ENCODE measurements at places on chromosomes 1 and 21. TPM values are rescaled to one million over a fixed set of nuclear protein-coding genes. Genes with fewer than 3 reads are reported as not detected.

DNA sequence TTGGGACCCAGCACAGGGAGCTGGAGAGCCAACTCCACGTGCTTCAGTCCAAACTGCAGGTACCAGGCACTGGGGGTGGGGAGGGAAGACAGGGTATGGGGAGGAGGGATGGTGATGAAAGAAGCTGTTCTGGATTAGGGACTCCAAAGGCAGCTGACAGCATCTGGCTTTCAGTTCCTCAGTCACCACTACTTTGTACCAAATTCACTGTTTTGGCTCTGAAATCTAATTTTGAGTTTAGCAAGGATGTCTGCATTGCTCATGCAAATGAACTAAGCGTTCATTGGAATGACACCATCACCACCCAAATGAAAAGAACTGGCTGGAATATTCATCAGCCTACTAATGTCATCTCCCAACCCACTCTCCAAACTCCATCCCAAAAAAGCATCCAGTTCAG is 8.7 kb downstream of the C1orf74 start:
- no peaks in the 10 kb centered on the region for H3K27me3 ChIP-seq
- H3K27ac ChIP-seq: no peak overlapping the region
- no peak overlapping the region for H3K4me3 ChIP-seq
- no peaks in the 10 kb centered on the region for H3K36me3 ChIP-seq
- no peaks in the 10 kb centered on the region for H3K4me1 ChIP-seq

The GPX7 gene
- 11.5 TPM for total RNA-seq

The CD2 gene
- 23.5 TPM for total RNA-seq

GRCh38 chr21:38831526-38832467 is 26.1 kb downstream of the ETS2 start:
- no peaks in the 10 kb centered on the region for H3K36me3 ChIP-seq
- H3K4me1 ChIP-seq: peaks cover 15% of the 10 kb centered on the region
- no peaks in the 10 kb centered on the region for H3K27me3 ChIP-seq

The RIPPLY3 gene
- 1.1 TPM for total RNA-seq

GRCh38 chr1:15205586-15206346 is 41.3 kb upstream of the FHAD1 start:
- no peak for DNase-seq
- peaks cover 36% of the 10 kb centered on the region for H3K4me1 ChIP-seq
- H3K27me3 ChIP-seq: no peaks in the 10 kb centered on the region
- no peak overlapping the region for H3K4me3 ChIP-seq
- H3K36me3 ChIP-seq: no peaks in the 10 kb centered on the region
- no peak overlapping the region for H3K27ac ChIP-seq

GRCh38 chr1:111220302-111220890 is 7.1 kb upstream of the CHI3L2 start:
- no peak overlapping the region for H3K27ac ChIP-seq
- H3K4me1 ChIP-seq: peaks cover 11% of the 10 kb centered on the region
- DNase-seq: no peak
- H3K27me3 ChIP-seq: no peaks in the 10 kb centered on the region

GRCh38 chr1:19262047-19262446 is 10.4 kb downstream of the MRTO4 start:
- no peak for DNase-seq
- peaks cover 27% of the 10 kb centered on the region for H3K36me3 ChIP-seq
- H3K27ac ChIP-seq: no peak overlapping the region

The ELAPOR1 gene
- 23.6 TPM for total RNA-seq

- no peaks in the 10 kb centered on the region for H3K27me3 ChIP-seq
- H3K4me3 ChIP-seq: no peak overlapping the region
- no peaks in the 10 kb centered on the region for H3K36me3 ChIP-seq
- H3K27ac ChIP-seq: no peak overlapping the region
- no peaks in the 10 kb centered on the region for H3K4me1 ChIP-seq
- no peak for DNase-seq
Measured at GRCh38 chr21:37984416-37984815, 68.2 kb upstream of the KCNJ6 start.

DNA sequence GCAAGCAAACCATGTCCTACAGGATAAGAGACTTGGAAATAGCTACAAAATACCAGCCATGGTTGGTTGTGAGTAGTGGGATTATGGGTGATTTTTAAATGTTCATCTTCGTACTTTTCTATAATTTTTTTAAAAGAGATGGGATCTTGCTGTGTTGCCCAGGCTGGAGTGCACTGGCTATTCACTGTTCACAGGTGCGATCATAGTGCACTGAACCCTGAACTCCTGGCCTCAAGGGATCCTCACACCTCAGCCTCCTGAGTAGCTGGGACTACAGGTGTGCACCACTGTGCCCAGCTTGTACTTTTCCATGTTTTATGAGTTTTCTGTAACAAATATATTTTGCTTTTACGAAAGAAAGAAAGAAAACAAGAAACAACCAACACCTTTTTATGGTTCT is 224.2 kb downstream of the FOXD2 start:
- H3K4me3 ChIP-seq: no peak overlapping the region
- no peaks in the 10 kb centered on the region for H3K36me3 ChIP-seq

The RBM15 gene
- total RNA-seq: 37.5 TPM

DNA sequence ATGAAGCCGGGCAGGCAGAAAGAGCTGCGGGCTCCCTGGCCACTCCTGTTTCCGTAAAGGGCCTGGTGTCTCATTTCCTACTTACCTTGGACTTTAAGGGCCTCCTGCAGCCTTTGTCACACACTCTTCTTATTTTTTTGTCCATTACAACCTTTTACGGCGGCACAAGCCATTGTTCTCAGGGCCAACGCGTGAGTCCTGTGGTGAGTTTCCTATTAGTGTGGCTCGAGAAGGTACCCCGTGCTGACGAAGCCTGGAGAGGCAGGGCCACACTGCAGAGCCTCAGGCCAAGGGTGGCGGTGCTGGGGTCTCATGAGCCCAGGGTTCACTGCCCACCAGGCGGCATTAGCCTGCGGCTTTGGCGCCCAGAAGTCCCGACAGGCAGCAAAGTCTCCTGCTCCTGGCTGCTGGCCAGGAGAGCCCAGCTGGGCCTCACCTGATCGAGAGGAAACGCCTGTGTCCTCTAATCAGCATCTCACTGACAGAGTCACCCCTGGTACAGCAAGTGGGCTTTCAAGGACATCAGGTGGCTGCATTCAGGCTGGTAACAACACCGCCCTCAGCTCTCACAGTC is 62.0 kb downstream of the SIK1 start:
- no peaks in the 10 kb centered on the region for H3K27me3 ChIP-seq
- DNase-seq: no peak
- peaks cover 15% of the 10 kb centered on the region for H3K4me1 ChIP-seq
- no peak overlapping the region for H3K27ac ChIP-seq
- no peak overlapping the region for H3K4me3 ChIP-seq

The PGM1 gene
- total RNA-seq: 25.1 TPM

GRCh38 chr1:57132993-57133622 is 167.3 kb upstream of the C8B start:
- DNase-seq: no peak
- H3K4me1 ChIP-seq: no peaks in the 10 kb centered on the region
- H3K27me3 ChIP-seq: no peaks in the 10 kb centered on the region
- no peak overlapping the region for H3K27ac ChIP-seq

The FCRL2 gene
- total RNA-seq: 0.81 TPM

Measured in upper lobe of left lung (tissue), 6 donors.